ENCODE measurements at places on chromosomes 3 and 15.

- no peak for DNase-seq
Observed at GRCh38 chr3:152825566-152825965, 9.4 kb upstream of the P2RY1 start.

GRCh38 chr3:174737966-174738365 is 121.2 kb upstream of the NAALADL2 start:
- no peak for DNase-seq

DNA sequence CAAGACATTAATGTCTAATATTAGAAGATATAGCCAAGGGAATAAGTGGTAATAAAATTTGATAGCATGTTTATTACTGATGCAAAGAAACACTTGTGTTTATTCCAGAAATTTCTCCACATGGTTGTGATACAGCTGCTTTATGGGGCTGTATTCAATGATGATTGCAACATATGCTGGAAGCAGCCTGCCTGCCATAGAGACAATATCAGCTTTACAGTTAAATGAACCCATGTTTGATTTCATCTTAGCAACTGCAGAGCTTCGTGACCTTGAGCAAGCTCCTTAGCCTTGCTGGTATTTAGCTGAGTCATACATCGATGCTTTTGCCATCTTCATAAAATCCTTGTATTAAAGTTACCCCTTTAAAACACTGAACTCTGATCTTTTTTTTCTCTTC is 168.1 kb upstream of the STAC start:
- no peak for DNase-seq

GRCh38 chr15:96181217-96181616 is 149.3 kb upstream of the NR2F2 start:
- DNase-seq = no peak

GRCh38 chr3:194282436-194283122 is 68.5 kb downstream of the CPN2 start:
- no peak for DNase-seq

- DNase-seq = no peak
Observed at GRCh38 chr3:106577241-106577640, 708.4 kb upstream of the CBLB start.

- no peak for DNase-seq
Observed at GRCh38 chr15:77180757-77181156, 109.8 kb upstream of the TSPAN3 start.

DNA sequence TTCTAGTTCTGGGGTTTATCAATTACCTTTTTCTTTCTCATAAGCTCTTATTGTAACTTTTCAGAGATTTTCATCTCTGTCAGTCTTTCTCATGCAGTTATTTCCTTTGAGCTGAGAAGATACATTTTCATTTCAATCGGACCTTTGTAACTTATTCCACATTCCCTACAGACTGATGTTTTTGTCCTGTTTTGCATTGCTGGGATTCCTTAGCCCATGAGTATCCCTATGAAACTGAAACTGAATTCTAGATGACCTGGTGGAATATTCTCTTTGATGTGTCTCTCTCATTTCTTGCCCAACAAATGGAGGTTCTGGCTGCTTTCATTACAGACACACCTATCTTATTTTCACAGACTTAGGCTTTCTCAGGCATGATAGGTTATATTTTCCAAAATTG is 10.5 kb upstream of the EPHA6 start:
- DNase-seq = no peak

DNA sequence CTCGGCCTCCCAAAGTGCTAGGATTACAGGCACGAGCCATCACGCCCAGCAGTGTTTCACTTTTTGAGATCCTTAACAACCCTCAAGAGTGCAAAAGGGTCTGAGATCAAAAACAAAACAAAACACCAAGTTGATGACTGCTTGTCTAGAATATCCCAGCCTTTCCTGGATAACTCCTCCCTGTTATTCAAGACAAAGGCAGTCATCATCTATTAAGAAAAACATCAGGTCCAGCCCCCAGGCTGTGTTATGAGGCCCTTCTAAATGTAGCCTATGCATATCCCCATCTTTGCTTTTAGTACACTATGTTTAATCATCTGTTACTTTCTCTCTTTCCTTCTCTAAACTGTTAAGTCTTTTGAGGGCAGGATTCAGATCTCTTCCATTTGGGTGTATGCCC is 150.1 kb upstream of the FHIT start:
- DNase-seq = no peak

DNA sequence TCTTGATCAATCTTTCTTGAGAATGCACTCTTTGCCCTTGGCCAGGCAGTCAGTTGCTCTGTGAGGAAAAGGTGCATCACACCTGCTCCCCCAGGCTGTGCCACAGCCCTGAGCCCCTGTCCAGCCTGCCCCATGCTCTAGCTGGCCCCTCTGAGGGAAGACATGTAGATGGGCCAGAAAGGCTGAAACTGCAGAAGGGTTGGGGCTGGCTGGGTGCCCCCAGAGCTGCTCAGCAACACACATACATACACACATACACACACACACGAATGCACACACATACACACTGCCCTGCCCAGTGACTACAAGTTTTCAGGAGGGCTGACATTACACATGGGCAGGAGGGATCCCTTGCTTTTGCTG is 16.4 kb downstream of the TBC1D21 start:
- no peak for DNase-seq

- DNase-seq = no peak
Observed at GRCh38 chr15:42092398-42093318, 1.7 kb downstream of the PLA2G4D start.

Measured in dermis blood vessel endothelial cell (primary cell).